ENCODE measurements at places on chromosomes 3 and 15.

GRCh38 chr15:35495080-35495479 lies 50.9 kb downstream of the DPH6 start:
- DNase-seq, result no peak

DNA sequence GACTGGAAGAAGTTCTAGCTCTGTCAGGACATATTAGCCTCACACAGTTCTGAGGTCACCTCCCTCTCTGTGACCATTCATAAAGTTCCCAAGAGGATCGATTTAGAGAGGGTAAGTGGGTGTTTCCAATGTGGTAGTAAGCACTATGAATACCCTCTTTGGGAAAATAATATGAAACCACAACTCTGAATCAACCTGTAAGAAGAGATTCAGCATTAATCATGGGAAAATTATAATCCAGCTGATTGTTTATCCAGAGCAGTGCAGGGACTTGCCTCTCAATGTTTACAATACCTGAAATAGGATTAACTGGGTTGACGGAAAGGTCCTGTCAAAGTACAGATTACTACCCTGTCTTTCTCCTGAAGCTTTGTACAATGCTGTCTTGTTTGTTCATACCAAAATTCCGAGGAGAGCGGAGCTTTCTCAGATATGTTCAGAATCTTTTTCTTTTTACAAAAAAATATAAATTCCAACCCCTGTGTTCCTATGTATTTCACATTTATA lies 302.9 kb upstream of the DPPA4 start:
- DNase-seq, result no peak

- DNase-seq, result no peak
Measured at GRCh38 chr3:36677331-36678007, 86.9 kb downstream of the DCLK3 start.

DNA sequence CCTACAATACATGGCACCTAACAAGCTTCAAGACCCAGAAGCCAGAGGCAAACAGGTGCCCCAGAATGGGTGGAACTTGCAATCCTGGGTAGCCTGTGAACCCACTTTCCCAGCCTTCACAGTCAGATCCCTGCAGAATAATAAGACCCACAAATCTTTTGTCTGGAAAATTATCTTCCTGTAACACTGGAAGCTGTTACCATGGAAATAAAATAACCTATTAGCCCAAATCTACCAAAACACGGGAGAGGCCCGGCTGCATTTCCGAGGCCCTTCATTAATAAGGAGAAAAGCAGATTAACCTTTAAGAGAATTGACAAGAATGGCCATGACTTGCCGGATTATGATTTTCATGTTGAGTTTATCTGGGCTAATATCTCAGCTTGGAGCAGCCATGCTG lies 256.1 kb upstream of the PROK2 start:
- no peak for DNase-seq

DNA sequence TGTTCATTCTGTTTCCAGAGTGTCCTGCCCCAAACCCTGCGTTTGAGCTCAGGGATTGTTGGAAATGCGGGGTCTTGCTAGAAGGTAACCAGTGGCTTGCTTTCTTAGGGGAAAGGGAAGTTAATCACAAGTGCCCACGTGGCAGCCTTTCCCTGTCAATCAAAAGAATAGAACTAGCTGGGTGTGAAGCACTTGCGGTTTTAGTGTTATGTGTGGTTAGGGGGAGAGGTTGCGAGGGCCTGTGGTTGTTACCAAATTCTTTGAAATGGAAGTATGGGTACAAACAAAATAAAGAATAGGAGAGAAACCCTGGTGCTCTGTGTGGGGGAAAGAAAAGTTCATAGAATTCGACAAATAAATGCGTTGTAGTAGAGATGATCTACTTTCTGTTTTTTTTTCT lies 67.6 kb downstream of the FNDC3B start:
- DNase-seq, result peak; percentile 61

- no peak for DNase-seq
Measured at GRCh38 chr3:178275793-178276192, 260.4 kb upstream of the KCNMB2 start.

GRCh38 chr3:150303768-150304167 lies 104.3 kb upstream of the TSC22D2 start:
- no peak for DNase-seq

GRCh38 chr3:160754371-160754854 lies 1.6 kb upstream of the PPM1L start:
- no peak for DNase-seq
